ENCODE measurements at places on chromosomes 16 and 17.
A peak's percentile ranks its signal among the peaks of the same experiment; 100 is the strongest.

- no peak for DNase-seq
Measured at GRCh38 chr17:1574697-1575471, 12.3 kb upstream of the PITPNA start.

DNA sequence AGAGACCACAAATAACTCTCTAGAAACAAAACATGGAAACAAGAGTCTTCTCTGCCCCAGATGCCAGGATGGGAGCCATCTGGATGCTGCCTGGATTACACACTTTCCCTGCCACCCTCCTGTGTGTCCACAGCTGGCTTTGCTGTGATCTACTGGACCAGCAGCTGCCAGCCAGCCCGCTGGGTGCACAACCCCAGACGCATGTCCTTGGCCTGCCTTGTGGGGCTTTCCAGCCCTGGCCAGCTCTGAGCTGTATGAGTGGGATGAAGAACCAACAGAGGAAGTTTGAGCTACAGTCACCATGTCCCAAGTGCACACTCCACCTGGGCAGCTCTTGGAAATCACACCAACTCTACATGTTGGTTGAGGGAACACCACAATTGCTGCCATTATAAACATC is 57.0 kb upstream of the TNRC6C start:
- DNase-seq: no peak

DNA sequence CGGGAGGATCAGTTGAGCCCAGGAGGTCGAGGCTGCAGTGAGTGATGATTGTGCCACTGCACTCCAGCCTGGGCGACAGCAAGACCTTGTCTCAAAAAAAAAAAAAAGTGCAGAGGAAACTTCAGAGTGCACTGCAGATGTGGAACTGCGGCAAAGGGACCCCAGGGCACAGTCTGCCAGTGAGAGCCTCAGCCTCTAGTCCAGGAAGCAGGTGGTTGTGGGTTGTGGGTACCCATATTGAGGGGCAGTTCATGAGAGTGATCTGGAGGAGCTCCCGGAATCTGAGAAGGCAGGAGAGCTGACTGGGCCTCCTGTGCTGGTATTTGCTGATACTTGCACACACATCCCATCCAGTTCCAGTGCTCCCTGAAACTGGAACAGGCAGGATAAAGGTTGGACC is 13.1 kb downstream of the FOXN1 start:
- DNase-seq: no peak

- DNase-seq: no peak
Measured at GRCh38 chr17:38797828-38798227, 1.5 kb downstream of the PIP4K2B start.

DNA sequence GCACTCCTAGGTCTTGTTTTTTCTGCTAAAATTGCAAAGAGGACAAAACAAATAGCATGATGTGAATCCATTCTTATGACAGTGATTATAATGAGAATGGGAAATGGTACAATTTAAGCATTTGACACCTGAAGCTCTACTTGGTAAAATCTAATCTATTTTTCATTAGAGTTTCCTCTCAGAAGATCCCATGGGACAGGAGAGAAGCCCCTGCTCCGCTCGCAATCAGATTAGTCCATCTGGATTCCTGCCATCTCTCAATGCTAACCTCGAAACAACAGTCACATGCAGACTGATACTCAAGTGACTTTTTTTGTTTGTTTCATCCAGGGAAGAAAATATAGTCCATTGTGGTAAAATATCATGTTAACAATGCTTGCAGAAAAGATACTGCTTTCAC is 107.4 kb upstream of the TOM1L1 start:
- no peak for DNase-seq

- DNase-seq: no peak
Measured at GRCh38 chr17:57120814-57121213, 35.8 kb downstream of the AKAP1 start.

GRCh38 chr16:58096249-58096648 is 32.9 kb downstream of the CFAP20 start:
- no peak for DNase-seq

DNA sequence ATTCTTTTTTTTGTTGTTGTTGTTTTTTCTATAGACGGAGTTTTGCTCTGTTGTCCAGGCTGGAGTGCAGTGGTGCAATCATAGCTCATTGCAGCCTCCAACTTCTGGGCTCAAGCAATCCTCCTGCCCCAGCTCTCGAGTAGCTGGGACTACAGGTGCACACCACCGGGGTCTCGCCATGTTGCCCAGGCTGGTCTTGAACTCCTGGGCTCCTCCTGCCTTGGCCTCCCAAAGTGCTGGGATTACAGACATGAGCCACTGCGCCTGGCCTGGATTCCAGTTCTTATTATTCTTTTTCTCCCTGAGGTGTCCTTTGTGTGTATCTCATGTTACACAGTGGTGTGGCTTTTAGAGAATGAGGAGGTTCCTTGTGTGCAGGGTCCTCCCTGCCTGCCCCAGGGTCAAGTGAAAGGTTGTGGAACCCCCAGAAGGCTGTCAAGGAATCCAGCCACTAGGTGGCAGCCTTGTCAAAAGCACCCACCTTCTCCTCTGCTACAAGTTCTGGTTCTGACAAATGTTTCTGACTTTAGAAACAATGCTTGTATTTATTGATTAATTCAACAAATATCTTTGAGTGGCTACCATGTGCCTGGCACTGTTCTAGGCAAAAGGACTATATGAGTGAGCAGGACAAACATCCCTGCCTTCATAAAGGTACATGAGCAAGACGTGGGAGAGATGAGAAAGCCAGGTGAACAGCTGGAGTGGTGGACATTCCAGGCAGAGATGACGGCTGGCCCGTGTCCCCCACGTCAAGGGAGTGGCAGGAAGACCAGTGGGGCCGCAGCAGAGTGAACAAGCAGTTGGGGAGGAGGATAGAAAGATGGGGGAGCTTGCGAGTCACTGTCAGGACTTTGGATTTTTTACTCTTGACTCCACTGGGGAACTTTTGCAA is 112.4 kb downstream of the SPECC1 start:
- peak; percentile 72 for DNase-seq

GRCh38 chr17:17779015-17779611 is 57.7 kb downstream of the SREBF1 start:
- no peak for DNase-seq

DNA sequence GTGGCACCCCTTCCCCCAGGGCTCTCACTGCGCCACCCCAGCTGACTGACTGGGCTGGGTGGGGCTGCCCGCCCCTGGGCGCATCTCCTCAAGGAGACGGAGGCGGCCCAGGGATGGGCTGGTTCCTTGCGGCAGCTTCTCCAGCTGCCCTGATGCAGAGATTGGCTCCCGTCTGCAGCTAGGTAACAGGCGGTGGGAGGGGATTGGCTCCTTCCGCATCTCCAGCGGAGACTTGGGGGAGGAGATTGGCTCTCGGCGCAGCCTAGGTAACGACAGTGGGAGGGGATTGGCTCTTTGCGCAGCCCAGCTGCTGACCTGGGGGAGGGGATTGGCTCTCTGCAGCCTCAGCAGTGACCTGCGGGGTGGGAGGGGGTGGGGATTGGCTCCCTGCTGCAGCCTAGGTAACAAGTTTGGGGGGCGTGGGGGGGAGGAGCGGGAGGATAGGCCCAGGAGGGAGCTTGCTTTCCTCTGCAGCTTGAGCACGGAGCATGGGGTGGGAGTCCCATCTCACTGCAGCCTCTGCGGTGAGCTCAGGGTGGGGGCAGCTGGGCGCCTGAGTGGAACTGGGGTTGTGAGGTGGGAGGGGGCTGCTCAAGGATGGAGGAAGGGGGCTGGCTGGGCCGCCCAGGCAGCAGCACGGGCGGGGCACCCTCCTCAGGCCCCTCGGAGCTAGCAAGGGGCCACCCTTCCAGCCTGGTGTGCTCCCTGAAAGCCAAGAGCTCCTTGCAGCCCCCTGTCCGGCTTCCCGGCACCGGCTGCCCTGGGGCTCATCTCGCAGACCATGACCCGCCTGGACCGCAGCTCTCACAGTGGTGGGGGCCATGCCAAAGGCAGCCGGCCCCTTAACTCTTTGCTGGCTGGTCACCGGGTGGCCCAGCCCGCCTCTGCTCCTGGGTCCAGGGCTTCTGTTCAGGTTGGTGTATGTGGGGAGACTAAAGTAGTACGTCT is 6.4 kb downstream of the NFE2L1 start:
- no peak for DNase-seq

DNA sequence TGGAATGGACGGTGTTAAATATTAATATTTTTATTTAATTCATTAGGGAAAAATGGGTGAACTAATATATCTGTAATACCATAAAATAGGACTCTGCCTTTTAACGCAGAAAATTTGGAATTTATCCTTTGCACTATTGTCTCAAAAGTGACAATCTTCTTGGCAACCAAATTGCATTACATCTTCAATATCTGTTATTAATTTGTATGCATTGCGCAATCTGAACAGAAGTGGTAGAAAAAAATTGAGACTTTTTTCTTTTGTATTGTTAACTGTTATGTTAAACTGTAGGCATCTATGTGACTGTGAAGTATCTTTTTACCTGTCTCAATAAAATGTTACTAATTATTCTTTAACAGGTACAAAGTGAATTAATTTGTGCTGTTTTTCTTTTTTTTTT is 55.6 kb downstream of the PPM1E start:
- no peak for DNase-seq

GRCh38 chr16:81808933-81809480 is 29.9 kb downstream of the PLCG2 start:
- DNase-seq: no peak

DNA sequence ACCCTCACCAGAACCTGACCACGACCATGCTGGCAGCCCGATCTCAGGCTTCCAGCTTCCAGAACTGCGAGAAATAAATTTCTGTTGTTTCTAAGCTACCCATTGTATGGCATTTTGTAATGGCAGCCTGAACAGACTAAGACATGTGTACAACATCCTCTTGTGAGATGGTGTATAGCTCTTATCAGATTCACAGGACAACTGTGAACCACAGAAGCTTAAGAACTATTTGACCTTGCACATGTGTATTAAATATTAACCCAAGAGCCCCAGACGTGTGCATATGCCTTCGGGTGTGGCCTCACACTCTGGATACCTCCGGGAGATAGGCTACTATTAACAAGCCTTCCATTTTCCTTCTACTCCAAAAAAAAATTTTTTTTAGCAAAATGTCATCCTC is 248.9 kb downstream of the SLC39A11 start:
- DNase-seq: no peak

GRCh38 chr16:8173111-8173644 is 417.1 kb downstream of the TMEM114 start:
- DNase-seq: no peak

- DNase-seq: no peak
Measured at GRCh38 chr16:86355531-86355930, 154.8 kb upstream of the FOXF1 start.

DNA sequence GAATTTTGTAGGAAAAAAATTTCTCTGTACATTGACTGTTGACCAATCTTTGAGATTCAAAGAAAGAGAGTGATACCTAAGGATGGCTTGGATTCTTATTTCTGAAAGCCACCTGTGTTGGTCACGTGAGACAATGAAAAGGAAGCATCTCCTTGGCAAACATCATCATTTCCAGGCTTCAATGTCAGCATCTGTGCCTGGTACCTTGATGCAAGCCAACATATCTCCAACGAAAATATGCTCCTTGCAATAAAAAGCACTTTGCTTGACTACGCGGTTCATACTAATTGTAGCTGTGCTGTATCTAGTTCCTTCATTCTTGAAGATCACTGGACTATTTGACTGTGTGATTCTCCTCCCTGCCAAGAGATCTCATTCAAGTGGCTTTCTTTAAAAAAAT is 503.4 kb upstream of the PSMD7 start:
- DNase-seq: no peak

GRCh38 chr17:4150096-4150495 is 7.1 kb downstream of the CYB5D2 start:
- DNase-seq: no peak

DNA sequence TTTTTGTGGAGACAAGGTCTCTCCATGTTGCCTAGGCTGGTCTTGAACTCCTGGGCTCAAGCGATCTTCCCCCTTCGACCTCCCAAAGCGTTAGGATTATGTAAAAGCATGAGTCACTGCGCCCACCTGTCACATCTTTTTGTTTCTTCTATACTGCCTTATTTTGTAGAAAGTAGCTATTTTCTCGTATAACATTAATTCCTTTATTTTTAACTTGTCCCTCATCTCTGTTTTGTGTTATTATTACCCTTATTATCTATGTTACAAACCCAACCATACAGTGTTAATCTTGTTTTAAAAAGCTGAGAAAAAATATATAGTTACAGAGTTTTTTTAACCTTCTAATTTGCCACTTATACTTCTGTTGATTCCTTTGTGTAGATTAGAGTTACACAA is 1.4 kb upstream of the TXNDC11 start:
- DNase-seq: no peak

DNA sequence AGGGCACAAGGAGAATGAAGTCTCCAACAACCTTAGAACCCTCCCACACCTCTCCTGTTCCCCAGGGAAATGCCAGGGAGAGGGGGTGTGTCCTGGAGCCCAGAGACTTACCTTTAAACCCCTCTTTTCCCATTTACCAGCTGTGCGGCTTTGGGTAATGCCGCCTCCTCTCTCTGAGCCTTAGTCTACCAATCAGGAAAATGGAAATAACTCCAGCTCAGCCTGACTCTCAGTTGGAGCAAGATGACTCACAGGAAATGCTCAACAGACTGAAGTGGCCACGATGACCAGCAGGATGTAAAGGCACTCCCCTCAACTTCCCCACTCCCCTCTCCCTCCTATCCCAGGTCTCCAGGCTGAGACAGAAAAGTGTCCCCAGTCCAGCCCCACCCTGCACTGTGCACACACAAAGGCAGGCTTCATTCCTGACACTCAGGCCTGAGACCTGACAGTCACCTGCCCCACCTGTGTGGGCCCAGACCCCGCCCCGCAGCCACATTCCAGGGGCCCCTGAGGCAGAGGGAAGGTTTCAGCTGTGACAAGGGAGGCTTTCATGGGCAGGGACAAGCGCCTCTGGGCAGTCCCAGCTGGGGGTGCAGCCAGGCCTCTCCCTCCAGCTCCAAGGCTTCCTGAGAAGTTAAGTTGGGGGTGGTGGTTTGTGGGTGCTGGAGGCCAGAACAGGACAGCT is 3.0 kb upstream of the KRT15 start:
- no peak for DNase-seq

DNA sequence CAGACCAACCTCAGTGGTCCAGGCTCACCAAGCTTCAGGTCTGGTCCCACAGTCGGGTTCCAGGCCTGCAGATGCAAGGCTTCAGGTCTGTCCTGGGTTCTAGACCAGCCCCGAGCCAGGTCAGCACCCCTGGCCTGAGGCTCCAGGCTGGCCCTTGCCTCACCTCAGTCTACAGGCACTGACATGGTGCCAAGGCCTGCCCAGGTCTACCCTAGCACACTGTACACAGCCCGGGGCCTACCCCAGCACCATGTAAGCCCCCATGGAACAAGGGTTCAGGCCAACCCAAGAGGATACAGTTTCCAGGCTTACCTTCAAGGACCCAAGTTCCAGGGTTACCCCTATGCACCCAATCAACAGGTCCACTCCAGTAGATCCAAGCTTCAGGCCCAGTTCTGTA is 26.8 kb downstream of the ZFP1 start:
- DNase-seq: no peak

DNA sequence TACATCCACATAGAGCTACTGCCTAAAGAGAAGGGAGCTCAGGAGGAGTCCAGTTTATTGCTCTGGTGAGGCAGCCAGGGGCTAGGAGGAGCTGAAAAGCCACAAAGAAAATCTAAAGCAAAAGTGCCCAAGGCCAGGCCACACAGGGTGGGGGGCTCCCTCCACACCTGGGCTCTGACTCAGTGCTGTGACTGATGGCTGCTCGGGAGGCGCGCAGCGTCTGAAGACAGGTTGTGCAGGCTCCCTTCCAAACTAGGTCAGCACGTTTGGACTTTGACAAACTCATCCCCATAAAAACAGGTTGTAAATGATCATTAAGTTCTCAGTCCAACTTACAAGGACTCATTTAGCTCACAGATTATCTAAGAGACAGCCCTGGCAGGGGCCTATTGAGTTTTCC is 22.2 kb upstream of the LCMT1 start:
- no peak for DNase-seq

GRCh38 chr17:77885678-77886386 is 72.7 kb upstream of the TNRC6C start:
- no peak for DNase-seq
